CD4-positive, alpha-beta T cell treated with Interleukin-15 for 1 hour (primary cell): ENCODE measurements at places on chromosomes 3 and 15.

- no peak for DNase-seq
Measured at GRCh38 chr3:140553591-140553990, 124.3 kb upstream of the TRIM42 start.

- no peak for DNase-seq
Measured at GRCh38 chr3:18149935-18150334, 275.2 kb downstream of the SATB1 start.

- no peak for DNase-seq
Measured at GRCh38 chr3:30007668-30008067, 598.7 kb upstream of the TGFBR2 start.

- DNase-seq, result no peak
Measured at GRCh38 chr3:10940106-10940505, 52.4 kb upstream of the SLC6A1 start.

- DNase-seq, result no peak
Measured at GRCh38 chr15:62440362-62441105, 275.4 kb upstream of the C2CD4B start.

DNA sequence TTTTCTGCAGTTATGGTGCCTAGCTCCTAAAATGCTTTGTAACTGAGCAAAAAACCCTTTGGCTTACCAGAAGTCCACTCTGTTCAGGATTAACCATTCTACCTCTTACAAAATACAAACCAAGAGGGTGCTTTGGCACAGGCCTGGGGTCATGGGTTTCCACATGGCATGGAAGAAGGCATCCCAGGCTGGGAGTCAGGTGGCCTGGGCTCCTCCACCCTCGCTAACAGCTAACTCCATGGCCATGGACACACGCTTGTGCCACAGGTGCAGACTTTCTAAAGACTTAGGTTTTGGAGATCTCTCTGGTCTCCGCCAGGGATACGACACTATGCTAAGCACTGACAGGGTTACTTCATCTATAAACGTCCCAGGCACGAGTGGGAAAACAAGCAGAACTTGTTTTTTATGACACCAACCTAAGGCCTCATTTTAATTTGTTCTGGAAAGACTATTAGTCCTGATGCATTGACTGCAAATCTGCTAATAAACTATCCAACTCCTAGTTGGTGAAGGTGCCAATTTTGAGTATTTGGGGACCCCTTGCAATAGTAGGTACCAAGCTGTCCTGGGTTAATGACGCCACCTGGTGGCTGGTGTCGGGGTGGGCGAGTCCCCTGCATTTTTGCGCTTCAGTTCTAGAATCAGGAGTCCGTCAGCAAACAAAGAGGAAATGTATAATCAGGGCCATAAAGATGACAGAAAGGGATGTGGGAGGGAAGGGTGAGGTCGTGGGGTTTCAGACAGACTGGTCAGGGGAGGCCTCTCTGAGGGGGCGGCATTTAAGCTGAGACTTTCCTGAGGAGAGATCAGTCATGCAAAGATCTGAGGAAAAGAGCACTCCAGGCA is 10.3 kb upstream of the ALDH1A3 start:
- DNase-seq, result no peak

GRCh38 chr3:139671863-139672646 is 5.7 kb downstream of the NMNAT3 start:
- DNase-seq, result no peak

DNA sequence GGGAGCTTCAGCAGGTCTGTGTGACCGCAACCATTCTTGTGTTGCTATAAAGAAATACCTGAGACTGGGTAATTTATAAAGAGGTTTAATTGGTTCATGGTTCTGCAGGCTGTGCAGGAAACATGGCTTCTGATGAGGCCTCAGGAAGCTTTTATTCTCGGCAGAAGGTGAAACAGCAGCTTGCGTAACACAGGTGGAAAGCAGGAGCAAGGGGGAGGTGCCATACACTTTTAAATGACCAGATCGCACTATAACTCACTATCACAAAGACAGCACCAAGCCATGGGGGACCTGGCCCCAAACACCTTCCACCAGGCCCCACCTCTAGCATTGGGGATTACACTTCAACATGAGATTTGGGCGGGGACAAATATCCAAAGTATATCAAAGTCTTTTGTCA is 8.3 kb upstream of the CIB2 start:
- no peak for DNase-seq

DNA sequence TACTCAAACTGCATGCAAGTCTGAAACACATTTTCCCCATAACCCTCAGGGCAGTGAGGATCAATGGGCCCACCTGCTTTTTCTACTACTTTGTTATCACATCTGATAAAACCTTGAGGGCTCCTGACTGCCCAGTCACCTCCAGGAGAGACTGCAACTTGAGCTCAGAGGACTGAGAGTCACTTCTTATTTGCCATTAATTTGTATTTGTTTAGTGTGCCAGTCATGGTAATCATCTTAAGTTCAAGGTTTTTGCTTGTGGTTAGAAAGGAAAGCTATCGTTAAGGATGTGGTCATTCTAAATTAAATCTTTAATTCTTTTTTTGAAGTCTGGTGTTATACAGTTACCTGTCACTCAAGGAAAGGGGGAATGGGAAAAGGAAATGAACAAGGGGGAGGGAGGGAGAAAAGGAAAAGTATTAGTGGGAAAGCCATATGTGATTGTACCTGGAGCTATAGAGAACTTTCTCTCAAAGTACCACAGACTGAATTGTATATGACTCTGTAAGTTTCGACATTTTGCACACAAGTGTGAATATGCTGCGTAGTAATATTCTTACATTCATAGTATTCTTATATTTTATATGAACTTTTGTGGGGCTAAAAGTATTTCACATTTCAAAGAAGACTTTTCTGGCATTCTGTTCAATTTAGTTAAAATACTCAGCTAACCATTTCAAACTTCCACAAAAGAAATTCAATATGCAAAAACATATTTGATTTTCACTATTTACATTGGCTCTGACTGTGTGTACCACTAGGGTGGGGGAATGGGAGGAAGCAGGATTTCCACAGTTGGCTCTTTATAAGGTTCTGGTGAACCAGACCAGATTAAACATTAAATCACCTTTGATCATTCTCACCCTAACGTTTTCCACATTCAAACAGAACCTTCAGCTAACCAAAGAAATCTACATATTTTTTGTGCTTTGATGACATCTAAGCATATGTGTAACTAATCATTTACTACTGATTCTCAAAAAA is 166.5 kb upstream of the ATP11B start:
- DNase-seq, result no peak

DNA sequence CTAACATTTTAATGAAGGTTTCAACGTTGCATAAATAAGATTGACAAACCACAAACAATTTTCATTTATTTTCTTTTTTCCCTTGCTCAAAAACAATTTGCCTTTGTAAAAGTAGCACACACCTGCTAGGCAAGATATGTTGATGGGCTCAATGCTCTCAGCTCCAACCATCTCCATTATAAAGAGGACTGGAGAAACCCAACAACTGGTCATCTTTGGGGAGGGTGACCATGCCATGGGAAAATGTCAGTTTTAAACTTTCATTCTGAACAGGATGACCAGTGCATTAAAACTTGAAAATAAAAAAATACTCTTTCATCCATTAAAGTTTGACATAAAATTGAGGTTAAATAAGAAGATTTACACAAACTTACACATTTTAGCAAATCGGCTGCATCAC is 183.7 kb downstream of the CFAP20DC start:
- DNase-seq, result no peak

GRCh38 chr3:33229066-33229465 is 10.5 kb upstream of the SUSD5 start:
- no peak for DNase-seq

DNA sequence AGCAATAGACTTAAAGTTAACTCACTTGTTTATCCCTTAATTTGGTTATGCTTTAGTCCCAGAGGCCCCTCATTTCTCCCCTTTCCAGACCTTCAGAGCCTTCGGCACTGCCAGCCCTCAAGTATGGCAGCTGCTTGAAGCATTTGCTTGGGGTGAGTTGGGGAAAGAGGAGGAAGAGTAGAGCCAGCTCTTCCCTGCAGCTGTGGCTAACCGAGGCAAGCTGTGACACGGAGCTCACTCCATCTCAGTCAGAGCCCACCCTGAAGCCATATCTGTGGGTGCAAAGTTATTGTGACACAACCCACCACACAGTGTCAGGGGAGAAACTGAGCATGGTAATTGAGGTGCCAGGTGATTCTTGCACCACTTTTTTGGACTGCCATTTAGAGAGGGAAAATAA is 66.1 kb downstream of the FILIP1L start:
- no peak for DNase-seq

DNA sequence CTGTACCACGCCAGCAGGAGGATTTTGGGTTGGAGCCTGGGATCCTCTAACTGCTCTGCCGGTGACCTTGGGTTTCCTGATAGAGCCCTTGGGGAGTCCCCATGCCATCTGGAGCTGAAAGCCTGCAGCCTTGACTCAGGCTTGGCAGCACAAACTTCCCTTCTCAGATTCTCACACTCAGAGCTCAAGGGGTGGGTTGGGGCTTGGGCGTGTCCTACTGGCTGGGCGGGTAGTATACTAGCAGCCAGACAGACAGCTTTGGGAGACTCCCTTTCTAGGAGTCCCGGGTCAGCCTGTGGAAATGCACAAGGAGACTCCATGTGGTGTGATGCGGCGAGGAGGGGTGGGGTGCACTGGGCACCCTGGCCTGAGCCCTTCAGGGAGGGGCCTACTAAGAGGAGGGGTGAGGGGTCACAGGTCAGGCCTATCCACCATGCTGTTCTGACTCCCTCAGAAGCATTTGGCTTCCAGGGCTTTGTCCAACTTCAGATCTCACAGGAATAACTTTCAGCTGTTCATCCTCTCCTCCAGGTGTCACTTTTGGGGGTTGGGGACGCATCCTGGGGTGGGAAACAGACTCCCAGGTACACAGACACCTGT is 21.6 kb upstream of the PLXNA1 start:
- no peak for DNase-seq

GRCh38 chr15:59119625-59120024 is 14.7 kb downstream of the CCNB2 start:
- no peak for DNase-seq

DNA sequence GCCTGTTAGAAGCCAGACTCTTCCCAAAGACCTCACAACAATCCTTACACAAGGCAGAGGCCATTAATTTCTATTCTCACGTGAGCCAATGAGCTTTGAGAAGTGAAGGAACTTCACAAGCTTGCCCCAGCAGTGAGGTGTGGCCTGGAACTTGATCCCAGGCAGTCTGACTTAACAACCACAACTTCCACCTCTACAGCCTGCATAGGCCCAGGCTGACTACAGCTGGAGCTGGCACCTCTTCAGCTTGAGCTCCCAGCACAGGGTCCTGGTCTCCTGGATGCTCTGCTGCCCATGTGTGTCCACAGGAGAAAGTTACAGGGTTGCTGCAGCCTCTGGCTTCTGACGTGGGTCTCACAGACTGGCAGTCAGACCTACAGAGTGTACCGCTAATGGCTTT is 111.0 kb downstream of the ERC2 start:
- DNase-seq, result no peak

DNA sequence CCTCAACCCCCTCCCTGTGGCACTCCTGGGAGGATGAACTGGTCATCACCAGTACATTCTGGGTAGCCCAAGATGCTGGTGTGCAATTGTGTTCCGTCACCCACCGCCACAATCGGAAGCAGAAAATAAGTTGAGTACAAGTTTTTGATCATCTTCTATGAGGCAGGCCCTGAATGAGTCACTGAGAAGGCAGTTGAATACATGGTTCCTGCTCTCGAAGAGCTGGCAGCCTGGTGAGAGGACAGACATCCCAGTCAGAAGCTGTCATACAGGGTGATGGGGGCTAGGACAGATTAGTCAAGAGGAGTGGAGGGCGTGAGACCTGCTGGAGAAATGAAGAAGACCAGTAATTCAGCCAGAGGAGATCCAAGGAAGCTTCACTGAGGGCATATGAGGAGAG is 6.2 kb downstream of the CEMIP start:
- no peak for DNase-seq

DNA sequence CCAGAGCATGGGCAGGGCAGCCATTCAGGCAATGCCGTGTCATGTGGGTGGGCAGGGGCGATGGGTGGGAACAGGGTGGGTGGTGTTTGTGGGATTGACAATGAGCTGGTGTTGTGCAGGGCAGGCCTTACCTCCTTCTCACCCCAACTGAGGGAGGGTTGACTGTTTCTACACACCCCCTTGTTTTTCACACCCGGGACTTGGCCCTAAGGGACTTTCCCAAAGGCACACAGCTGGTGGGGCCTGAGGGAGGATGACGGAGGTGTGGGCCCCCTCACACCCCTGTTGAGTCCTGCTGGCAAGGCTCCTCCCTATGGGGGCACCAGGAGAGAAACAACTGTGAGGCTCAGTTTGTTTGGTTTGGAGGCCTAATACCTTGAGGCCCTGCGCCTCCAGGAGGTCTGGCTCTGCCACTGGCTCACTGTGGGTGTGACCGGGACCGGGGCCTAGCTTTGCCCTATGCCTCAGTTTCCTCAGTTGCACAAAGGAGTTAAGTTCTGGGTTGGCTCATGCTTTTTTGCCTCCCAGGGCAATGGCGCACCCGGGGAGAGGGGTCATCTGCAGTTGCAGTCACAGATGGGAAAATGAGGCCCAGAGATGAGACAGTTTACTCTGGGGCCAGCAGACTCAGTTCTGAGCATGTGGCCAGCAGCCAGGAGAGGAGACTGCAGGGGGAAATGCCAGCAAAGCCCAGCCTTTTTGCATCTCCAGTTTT is 5.1 kb upstream of the DNAH1 start:
- DNase-seq, result peak; percentile 73

DNA sequence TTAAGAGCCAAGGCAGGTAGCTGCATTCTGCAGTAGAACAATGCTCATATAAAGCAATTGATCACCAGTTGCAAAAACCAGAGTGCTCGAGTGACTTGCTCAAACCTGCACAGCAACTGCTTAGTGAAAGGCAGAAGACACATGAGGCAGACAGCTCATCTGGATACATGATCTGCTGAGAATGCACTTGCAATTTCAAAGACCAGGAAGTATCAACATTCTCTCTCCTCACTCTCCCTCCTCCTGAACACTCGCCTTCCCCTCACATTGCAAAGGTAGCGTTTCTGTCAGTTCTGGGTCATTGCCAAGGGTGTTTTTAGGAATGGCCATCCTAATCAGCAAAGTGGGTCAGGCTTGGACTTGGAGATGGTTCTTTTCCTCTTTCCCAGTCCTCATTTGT is 61.0 kb downstream of the BFSP2 start:
- DNase-seq, result no peak

GRCh38 chr3:164514576-164514975 is 563.7 kb downstream of the SI start:
- DNase-seq, result no peak

DNA sequence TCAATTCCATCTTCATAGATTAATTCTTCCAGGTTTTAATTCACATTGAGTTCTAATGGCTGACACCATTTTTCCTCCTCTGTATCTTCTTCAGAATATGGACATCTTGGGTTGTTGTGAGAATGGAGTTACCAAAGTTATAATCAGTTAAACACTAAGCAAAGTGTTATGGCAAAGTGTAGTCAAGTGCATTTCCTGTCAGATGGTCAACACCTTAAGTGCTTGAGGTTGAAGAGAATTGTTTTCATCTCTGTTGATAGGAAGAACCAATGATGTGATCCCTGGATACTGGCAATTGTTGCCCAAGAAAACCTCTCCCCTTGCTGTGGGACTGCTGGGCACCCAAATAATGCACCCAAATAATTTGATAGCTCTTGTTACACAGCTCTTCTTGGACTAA is 102.6 kb upstream of the SATB1 start:
- DNase-seq, result no peak

GRCh38 chr3:111509308-111509707 is 32.7 kb upstream of the CD96 start:
- no peak for DNase-seq

- DNase-seq, result no peak
Measured at GRCh38 chr3:139540651-139541531, 1.3 kb upstream of the RBP1 start.
